ENCODE measurements at places on chromosomes 6 and 20.

DNA sequence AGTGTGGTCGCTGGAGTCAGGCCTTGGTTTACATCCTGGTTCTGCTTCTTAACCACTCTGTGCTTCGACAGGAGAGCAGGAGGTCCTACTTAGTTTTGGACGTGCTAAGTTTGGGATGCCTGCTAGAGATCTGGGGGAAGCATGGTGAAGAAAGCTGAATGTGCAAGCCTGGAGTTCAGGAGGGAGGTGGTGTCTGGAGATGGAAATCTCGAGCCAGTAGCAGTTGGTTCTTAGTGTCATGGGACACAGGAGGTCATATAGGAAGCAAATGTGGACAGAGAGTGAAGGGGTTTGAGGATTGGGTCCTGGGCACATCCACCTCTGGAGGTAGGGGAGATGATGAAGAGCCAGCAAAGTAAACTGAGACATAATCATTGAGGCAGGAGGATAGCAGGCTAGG, 131.4 kb downstream of the SYCP2 start:
- DNase-seq: no peak

GRCh38 chr6:129444683-129445082, 265.3 kb downstream of the ARHGAP18 start:
- no peak for DNase-seq

DNA sequence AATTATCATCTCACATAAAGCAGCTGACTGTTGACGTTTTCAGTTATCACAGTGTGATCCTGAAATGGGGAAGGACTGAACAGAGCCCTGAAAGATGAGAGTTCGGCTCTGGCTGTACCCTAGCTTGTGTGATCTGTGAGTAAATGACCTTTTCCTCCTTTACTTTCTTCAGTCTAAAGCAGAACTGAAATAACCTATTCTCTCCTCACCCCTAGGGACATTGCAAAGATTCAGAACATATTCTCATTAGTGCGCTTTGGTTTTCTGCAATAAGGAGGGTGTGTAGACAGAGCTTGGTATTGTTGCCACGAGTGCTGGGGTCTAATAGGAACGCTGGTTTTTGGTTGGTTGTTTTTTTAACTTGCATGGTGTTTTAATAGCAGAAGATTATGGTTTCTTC, 16.7 kb downstream of the FARS2 start:
- DNase-seq: no peak

GRCh38 chr20:24970754-24971153, 21.7 kb downstream of the CST7 start:
- DNase-seq: no peak

DNA sequence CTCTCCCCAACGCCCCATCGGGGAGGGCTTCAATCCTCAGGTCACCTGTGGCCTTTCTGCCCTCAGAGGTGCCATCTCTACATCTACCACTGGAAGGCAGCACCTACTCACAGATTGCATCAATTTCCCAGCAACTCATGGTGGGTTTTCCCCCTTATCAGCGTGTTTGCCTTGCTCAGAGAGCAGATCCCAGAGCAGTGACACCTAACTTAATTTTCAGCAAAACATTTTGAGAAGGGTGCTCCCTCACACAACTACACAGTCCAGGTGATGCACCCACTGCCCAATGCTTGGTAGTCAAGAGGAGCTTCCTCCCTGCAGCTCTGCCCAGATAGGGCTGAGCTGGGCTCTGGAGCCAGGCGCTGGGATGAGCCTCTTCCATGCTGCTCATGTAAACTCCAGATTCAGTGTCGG, 48.2 kb downstream of the PLG start:
- DNase-seq: no peak

DNA sequence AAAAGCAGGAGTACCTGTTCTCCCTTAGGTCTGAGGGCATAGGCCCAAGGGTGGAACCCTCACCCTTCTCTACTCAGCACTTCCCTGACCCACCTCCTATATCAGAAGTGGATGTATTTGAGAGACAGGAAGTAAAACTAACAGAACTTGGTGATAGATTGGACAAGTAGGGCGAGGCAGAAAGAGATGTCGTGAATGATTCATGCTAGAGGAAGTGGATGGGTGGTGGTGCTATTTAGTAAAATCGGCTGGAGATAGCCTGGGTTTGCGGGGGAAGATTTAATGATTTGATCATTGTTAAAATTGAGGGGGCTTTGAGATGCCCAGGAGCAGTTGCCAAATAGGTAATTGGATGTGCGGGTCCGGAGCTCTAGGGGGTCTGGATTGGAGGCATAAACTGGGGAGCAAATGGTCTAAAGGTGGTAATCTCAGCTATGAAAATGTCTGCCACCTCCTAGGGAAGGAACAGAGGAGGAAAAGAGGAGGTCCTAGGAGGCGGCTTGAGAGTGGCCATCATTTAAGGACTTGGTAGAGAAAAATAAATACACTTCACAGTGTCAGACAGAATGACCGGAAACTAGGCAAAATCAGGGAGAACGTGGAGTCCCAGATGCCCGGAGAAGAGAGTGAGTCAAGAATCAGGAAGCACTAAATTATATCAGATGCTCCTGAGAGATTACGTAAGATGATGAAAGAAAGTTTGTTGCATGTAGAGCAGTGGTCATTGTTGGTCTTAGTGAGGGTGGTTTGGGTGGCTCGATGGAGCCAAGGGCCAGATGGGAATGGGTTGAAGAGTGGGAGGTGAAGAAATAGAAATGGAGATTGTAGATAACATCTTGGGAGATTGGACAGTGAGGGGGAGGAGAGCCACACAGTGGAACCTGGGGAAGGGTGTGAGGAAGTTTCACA, 142.0 kb downstream of the CEP57L1 start:
- no peak for DNase-seq

DNA sequence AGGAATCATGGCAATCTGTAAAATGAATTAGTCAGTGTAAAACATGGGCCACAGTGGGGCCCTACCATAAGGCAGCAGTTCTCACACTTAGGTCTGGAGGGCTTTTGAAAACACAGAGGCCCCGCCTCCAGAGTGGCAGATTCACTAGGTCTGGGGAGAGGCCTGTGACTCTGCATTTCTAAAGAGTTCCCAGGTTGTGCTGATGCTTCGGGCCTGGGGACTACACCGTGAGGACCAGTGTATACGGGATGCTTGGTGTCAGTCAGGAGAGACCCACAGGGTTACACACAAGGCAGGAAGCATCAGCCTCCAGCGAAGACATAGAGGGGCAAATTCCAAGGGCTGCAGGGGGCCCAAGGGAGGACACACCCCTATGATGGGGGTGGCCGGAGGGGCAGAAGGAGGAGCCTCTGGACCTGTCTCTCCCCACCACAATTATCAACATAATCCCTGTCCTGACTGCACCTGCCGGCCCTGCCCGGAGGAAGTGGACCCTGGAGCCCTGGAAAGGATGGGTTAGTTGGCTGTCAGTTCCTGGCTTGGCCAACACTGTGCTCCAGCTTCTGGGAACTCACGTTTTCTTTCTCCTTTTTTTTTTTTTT, 46.7 kb downstream of the FGD2 start:
- no peak for DNase-seq

DNA sequence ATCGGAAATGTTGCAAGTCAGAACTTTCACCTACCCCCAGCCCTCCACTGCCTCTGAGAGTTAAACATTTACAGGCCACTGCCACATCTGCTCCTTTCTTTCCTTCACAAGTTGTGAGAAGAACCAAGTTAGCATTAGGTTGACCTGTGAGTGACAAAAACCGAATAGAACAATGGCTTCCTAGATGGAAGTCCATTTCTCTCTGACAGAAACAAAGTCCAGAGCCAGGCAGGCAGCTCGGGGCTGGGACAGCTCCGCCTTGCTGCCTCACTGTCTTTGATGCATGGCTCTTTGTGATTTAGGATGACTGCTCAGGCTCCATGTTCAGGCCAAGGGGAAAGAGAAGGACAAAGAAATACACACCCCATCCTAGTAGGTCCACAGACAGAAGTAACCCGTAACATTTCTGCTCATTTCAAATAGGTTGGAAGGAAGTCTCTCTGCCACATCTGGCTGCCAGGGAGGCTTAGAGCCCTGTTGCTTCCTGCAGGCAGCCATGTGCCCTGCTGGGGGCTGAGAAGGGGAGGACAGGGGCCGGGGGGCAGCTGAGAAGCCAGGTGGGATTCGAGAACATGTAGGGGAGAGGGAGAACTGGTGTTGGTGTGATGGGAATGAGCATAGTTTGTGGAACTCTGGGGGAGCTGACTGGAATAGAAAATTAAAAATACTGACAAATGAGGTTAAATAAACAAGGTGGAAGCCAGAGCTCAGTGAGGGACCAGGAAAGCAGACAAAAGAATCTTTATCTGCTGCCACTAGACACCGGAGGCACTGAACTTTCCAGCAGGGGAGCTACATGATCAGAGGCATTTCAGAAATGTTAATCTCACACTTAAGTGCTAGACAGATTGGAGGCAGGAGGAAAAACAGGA, 19.5 kb upstream of the IER3 start:
- no peak for DNase-seq

DNA sequence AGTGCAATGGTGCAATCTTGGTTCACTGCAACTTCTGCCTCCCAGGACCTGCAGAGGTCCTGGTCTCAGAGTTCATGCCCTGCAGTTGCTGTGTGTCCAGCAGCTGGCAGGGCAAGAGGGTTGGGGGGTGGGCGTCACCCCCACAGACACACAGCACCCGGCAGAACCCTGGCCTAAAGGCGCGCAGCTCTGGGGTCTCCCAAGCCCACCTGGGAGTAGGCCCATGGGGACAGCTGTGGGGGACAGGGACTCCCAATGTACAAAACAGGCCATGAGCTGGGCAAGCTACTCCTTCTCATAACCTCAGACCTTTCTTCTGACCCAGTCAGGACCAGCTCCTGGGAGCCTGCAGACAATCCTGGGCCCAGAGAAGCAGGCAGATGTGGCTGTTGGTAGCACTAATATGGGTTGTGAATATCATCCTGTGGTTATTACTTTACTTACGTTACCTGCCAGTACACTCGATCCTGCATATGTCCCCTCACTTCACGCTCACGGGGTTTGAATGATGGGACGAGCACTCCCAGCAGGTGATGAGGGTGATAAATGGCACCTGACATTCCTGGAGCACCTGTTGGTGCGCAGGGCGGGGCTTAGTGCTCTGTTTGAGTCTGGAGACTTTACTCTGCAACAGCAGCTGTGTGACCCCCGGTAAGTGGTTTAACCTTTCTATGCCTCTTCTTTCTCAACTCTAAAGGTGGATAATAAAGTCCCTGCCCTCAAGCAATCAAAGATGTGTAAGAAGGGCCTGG, 39.9 kb upstream of the SULF2 start:
- no peak for DNase-seq

GRCh38 chr20:37968841-37969401, 64.3 kb downstream of the TTI1 start:
- DNase-seq: no peak

DNA sequence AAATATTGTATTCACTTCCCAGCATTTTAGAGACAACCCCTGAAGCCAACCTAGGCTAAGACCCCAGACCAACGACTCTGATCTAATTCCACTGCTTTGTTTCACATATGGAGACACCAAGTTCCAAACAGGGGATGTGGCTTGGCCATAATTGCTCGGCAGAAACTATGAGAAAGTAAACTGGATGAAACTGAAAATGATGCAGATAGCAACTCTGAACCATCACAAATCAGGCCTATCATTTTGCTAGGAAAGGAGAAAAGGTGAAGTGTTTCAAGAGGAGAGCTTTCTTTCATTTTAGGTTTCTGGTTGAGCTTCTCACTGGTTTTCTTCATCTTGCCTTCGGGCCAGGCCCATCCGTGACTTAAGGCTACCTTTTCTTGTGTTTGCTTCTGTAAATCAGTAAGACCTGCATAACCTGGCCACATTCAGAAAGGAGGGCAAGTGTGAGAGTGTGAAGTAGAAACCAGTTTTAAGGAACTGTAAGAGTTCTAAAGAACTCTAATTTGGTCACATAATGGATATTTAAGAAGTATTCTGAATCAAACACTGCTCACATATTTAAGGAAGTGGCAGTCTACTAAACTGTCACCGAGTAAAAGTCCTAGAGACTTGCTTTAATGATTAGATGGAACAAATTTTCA, 105.8 kb downstream of the BACH2 start:
- DNase-seq: no peak

DNA sequence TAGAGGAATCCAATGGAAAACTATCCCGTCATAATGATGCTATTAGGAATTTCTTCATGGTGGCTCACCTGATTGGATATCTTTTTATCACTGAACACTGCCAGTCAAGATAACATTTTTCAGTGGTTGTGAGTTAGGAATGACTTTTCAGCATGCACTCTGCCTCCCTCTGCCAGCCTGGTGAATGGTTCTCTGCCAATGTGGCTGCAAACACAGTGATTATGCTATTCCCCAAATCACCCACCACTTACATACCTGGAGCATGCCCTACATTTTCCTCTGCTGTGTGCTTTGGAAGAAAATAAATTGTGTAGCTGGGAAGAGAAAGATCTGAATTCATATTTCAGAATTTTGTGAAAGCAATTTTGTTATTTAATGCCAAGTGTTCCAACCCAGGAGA, 102.6 kb upstream of the LAMP5 start:
- DNase-seq: no peak

DNA sequence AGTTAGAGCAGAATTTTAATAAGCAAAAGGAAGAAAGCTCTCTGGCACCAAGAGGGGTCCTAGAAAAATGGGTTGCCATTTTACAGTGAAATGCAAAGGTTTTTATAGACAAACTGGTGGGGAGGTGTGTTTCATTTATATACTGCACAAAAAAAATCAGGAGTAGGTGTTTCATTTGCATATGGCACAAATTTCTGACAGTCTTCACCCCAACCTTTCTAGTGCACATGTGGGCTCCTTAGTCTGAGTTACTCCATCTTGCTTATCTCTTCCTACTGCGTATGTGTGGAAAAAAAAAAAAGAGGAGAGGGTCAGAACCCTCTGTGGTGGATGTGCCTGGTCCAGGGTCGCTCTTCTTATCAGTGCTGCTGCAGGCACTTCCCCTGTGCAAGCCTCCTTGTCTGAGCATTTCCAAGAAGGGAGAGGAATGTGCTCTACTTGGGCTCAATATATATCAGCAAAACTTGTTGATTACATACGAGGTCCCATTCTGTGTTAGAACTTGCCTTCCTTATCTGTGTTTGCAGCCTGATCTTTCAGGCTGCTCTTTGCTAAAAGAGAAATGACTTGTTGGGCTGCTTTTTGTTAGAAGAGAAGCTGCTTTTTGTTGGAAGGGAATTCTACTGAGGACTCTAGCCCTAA, 59.0 kb upstream of the MRAP2 start:
- no peak for DNase-seq

GRCh38 chr6:7230327-7230691, 82.7 kb downstream of the SSR1 start:
- DNase-seq: no peak

GRCh38 chr6:41675176-41675775, 37.0 kb downstream of the MDFI start:
- no peak for DNase-seq

- no peak for DNase-seq
Measured at GRCh38 chr6:79943133-79943532, 4.2 kb downstream of the ELOVL4 start.

- DNase-seq: no peak
Measured at GRCh38 chr6:31697555-31697954, 5.6 kb downstream of the ABHD16A start.

- no peak for DNase-seq
Measured at GRCh38 chr6:68126089-68126749, 508.9 kb upstream of the ADGRB3 start.

GRCh38 chr6:106799031-106799894, 169.9 kb downstream of the QRSL1 start:
- peak; percentile 31 for DNase-seq

- peak; percentile 26 for DNase-seq
Measured at GRCh38 chr6:41578217-41579087, 32.3 kb downstream of the FOXP4 start.

All from HS-27A (cell line).